NCI-H1048 (cell line): ENCODE measurements at places on chromosomes 3 and 15.

- DNase-seq, result no peak
These were observed 221.6 kb downstream of the TBC1D2B start for GRCh38 chr15:77855871-77856270.

DNA sequence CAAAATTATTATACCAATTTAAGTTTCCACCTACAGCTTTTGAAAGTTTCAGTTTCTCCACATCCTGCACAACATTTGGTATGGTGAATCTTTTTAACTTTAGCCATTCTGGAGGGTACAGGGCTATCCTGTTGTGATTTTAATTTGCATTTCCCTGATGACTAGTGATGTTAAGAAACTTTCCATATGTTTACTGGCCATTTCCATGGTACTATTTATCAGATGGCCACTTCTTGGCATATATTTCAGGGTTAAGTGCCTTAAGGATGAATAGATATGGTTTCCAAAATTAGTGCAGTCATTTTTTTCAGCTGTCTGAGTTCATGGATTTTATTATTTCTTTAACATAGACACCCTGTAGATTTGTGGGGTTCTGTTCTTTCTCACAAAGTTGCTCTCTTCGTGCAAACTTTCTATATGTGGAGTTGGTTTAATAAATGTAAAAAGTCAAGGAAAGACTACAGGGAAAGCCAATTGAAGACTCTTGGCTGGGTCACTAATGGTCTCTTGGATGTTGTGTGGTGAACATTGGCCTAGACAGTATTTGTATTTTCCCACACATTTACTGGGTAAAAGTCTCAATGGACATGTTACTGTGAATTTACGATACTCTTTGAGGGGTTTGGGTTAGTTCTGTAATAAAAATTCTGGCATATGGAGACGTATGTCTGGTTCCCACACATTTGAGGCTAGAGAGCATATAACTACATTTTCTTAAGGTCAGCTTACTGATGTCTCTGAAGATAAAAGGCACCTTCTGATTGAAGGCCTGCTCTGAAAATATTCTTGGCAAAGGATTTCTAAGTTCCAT lies 147.5 kb upstream of the PDZRN3 start:
- no peak for DNase-seq

- no peak for DNase-seq
These were observed 50.9 kb downstream of the CORO2B start for GRCh38 chr15:68629519-68630210.

DNA sequence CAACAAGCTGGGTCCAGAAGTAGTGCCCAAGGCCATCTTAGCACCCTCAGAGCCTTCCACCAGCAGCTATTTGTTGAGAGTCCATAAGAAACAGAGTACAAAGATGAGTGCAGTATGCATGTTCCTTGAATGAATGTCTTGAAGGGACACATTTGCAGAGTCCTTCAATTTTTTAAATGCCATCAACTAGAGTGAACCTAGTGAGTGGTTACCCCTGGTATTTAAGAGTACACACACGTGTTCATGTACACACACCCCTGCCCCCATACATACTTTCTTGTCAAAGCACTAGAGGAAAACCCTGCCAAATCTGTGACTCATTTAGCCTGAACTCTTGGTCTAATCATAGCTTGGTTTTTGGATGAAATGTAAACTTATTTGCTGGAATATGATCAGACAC lies 84.5 kb upstream of the GALNT15 start:
- DNase-seq, result no peak

DNA sequence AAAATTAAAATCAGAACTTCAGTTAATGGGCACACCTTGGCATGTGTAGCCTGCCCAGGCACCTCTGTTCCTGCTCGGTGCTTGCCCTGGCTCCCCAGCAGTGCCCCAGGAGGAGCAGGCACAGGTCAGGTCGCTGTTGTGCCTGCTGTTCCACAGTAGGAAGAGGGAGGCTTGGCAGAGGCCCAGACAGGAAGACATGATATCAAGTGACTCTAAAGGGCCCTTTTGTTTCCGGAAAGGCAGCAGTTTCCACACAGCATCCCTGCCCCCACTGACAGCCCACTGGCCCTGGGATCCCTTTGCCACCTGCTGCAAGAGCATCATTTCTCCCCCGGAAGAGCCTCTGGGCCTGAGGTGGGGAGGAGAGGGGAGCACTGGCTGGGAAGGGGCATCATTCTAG lies 40.5 kb upstream of the HES1 start:
- DNase-seq, result no peak

DNA sequence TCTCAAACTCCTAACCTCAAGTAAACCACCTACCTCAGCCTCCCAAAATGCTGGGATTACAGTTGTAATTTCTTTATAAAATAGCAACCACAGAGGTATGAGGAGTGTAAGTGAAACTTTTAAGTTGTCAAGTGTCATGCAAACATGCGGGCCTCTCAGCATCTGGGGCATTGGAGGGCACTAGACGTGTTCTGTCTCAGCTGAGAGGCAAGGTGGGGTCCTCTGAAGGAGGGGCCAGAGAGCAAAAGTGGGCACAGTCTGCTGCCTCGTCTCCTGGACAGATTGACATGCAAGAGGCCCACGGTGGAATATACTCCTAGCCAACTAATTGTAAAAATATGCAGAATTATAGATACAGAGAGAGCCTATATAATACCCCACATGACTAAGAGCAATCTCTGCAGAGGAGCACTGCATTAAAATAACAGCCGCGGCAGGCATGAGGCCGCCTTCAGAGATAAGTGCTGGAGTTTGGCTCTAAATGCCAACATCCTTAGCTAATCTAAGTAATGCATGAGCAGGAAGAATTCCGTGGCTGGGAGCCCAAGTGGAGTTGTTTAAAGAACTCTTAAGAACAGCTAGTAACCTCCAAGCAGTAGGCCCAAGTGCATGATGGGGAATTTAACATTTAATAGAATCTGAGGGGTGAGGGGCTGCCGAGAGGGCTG lies 87.8 kb upstream of the RNU6-1 start:
- no peak for DNase-seq

DNA sequence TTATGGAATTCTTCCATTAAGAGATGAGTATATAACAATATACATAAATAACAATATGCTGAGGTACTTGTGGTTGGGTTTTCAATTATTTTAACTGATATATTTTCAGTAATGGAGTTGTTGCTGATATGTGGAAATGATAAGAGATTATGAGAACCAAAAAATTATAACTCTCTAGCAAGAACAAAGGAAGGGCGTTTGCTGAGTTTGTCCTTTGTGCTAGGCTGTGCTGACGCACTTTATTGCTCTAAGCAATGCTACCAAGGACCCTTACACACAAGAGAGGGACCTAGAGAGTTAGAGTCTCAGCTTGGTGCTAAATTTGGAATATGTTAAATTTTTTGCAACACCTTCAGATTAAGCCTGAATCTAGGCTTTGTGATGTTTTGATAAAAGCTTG lies 24.1 kb downstream of the CFAP91 start:
- DNase-seq, result no peak

DNA sequence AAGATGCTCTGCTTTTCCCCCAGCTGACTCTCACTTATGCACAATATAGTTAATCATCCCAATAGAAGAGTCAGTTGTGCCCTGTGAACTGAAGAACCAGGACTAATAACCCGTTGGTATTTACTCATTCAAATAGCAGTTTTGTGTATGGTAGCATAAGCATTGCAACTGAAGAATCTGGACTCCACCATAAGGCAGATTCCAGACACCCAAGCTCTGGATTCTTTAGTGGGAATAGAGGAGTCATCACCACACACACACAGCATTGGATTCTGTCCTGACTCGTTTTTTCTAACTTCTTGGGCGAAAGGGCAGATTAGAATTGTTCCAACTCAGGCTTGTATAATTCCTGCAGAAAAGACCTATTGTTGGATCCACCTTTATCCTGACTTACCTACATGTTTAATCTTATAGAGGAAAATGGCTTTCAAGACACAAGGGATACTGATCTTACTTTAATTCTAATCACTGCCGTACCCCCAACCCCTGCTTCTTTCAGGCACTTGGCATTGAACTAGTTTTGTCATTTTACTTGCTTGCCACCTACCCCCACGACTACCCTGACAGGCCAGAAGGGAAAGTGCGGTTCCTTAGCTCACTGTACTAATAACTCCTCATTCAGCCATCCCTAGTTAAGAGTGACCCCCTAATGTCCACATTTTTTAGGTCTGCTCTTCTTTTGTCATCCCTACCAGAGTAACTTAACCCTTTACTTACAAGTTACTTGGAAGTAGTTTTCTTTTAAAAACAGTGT lies 42.3 kb downstream of the NKIRAS1 start:
- no peak for DNase-seq

DNA sequence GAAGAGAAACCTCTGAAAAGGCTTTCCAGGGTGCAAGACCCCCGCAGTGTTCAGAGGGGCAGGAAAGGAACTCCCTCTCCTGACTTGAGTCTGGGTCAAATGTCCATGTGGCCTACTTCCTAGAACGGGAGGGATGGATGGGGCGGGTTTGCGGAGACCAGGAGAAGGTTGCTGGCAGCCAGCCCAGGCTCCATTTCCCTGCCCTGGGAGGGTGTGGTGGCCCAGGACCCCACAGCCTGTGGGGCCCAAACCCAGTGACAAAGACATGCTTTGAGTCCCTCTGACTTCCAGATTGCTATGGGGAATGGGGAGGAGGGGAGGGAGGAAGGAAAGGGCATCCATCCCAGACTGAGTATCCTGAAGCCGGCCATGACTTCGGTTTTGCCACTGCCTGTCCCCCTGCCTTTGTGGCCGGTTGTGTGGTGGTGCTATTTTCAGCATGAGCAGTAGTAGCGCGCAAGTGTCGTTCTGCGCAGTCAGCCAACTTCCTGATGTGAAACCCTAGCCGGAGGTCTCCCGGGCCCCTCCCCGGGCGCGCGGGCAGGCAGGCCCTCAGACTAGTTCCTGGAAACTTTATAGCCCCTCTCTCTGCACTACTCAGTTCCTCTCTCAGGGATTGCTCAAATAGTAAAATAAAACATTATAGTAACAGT lies 24.4 kb downstream of the MAGEF1 start:
- DNase-seq, result no peak

- DNase-seq, result no peak
These were observed 701.5 kb upstream of the GBE1 start for GRCh38 chr3:82462977-82463376.

DNA sequence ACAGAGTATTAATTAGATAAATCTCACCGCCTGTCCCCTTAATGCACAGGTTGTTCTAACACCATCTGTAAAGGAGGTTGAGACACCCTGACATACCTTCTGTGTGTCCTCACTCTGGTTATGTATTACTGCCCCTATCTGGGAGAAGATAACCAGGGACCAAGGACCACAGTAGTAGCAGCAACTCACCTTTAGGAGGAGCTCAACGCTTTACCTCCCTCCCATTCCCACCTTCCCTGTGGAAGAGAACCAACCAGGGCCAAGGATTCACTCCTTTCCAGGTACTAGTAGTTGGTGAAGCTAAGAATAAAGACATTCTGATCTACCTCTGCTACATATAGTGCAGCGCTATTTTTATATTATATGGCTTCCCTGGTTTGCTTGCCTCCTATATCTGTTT lies 232.6 kb downstream of the MEX3B start:
- DNase-seq, result no peak

- no peak for DNase-seq
These were observed 5.6 kb upstream of the RPL14 start for GRCh38 chr3:40451551-40451950.

DNA sequence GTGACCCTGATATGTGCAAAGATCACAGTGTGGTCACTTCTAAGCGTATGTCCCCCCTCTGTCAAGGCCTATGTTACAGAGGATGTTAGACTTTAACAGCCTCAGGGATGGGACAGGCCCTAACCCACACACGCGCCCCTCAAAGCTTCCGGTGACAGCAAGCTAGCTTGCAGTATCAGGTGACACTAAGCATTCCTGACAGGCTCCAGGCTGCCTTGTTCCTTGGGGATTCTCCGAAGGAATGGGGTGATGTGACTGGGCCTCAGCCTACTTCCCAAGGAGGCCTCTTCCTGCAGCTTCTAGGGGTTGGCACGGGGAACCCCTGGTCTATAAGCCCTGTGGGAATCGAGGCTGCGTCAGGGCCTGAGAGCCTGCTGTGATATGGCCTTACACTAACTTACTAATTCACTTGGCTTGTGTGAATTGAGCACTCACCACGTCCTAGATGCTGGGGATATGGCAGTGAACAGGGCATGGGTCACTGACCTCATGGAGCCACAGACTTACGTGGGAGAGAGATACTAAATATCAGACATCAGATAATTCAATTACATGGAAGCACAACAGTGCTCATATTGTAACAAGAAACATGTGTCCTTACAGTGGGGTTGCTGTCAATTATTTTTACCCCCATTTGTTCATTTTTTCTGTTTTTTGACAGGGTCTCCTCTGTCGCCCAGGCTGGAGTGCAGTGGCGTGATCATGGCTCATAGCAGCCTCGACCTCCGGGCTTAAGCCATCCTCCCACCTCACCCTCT lies 11.4 kb upstream of the SPTBN5 start:
- DNase-seq, result no peak

DNA sequence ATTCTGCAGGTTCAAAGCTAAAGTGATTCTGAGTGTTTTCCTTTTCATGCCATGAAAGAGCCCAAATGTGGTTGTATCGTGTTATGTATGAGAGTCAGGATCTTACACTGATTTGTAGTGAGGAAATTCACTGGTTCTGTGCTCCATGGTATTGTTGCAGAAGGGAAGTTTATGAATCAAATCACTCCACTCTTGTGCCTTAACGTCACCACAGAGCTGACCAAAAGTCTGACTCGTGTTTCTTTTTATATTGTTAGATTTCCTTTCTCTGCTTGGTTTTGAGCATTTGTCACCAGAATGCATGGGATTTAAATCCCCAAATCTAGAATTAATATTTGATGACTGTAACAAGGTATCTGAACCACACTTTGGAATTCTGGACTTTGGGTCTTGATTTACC lies 29.1 kb upstream of the SLC30A4 start:
- DNase-seq, result no peak
